ENCODE measurements at places on chromosomes 11 and 22. TPM values are rescaled to one million over a fixed set of nuclear protein-coding genes. Genes with fewer than 3 reads are reported as not detected.

GRCh38 chr11:79201677-79202347, 239.0 kb downstream of the TENM4 start:
- no peak for DNase-seq

GRCh38 chr22:37931893-37932389, 21.5 kb downstream of the C22orf23 start:
- DNase-seq: no peak

GRCh38 chr11:62713343-62713742, 5.9 kb downstream of the GNG3 start:
- no peak for DNase-seq

DNA sequence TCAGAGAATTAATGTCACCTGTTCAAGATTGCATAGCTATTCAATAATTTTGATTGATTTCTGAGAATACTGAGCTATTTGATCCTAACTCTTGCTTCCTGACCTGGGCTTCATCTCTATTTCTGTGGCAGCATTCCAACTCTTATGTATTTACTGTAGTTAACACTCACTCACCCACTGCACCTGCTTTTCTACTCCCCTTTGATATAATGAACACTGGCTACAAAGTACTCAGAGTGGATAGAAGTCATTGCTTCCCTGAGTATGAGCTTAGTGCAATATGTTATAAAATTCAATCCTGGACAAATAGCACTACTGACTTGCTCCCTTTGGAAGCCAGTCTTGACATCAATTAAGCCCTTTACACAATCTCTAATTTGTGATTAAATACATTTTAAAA, 117.2 kb downstream of the APIP start:
- no peak for DNase-seq

DNA sequence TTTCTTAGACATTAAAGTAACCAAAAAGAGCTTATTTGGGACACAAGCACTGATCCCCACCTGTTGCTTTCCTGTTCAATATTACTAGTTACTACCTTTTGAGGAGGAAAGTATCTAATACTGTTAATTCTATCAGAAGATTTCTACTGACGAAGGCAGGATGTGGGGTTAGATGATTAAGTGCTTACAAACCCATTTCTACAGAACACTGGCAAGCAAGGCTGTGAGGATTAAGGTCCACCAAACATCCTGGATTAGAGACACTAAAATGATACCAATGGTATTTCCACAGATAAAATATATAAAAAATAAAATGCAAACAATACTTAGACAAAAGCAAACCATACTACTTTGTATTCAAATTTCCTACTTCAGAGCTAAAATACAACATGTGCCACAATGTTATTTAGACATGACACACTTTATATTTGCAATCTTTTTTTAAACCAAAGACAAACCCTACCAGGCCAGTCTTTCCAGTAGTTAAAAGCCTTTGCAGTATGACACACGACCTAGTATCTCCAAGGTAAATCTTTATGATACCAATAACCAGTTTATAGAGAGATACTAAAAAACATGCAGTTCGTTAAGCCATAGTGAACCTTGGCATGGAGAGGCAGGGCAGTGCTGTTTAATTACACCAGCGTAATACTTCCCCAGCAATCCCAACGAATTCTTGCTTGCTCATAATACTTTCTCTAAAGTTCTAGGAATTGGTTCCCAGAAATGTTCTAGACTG, 71.2 kb upstream of the TP53AIP1 start:
- DNase-seq: no peak

GRCh38 chr11:130413405-130414106, 14.9 kb downstream of the ADAMTS8 start:
- no peak for DNase-seq

DNA sequence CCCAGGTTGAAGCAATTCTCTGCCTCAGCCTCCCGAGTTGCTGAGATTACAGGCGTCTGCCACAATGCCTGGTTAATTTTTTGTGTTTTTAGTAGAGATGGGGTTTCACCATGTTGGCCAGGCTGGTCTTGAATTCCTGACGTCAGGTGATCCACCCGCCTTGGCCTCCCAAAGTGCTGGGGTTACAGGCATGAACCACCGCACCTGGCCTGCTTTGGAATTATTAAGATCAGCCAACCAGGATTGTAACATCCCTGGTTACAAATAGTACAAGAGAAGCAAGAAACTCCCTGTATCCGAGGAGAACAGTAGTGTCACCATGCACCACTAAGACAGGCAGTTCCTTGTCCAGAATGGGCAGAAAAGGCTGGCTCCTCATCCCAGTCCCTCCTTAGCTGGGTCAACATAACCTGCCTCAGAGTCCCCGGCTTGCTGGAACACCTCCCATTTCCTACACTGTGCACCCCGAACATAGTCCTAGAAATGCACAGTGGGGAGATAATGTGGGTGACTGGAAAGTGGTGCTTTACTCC, 77.2 kb upstream of the INCENP start:
- DNase-seq: no peak

DNA sequence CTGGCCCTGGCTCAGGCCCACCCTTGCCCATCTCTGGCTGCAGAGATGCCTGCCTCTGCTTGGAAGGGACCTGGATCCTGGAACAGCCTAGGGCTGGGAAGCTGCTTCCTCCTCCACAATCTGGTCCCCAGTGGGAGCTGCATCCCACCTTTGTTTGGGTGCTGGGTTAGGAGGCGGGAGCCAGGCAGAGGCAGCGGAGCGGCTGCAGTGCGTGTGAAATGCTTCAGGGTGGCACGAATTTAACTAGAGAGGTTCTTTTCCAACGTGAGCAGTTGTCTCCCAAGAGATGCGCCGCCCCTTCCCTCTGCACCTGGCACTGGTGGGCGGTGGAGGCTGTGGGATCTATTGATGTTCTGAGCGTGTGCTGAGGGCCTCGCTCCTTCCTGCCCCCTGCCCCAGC, 31.6 kb downstream of the BRSK2 start:
- DNase-seq: no peak

- peak; percentile 40 for DNase-seq
Measured at GRCh38 chr22:25062386-25063085, 110.0 kb downstream of the KIAA1671 start.

- DNase-seq: no peak
Measured at GRCh38 chr22:46097268-46097900, 52.9 kb upstream of the PPARA start.

- no peak for DNase-seq
Measured at GRCh38 chr11:18522388-18522787, 4.4 kb downstream of the TSG101 start.

DNA sequence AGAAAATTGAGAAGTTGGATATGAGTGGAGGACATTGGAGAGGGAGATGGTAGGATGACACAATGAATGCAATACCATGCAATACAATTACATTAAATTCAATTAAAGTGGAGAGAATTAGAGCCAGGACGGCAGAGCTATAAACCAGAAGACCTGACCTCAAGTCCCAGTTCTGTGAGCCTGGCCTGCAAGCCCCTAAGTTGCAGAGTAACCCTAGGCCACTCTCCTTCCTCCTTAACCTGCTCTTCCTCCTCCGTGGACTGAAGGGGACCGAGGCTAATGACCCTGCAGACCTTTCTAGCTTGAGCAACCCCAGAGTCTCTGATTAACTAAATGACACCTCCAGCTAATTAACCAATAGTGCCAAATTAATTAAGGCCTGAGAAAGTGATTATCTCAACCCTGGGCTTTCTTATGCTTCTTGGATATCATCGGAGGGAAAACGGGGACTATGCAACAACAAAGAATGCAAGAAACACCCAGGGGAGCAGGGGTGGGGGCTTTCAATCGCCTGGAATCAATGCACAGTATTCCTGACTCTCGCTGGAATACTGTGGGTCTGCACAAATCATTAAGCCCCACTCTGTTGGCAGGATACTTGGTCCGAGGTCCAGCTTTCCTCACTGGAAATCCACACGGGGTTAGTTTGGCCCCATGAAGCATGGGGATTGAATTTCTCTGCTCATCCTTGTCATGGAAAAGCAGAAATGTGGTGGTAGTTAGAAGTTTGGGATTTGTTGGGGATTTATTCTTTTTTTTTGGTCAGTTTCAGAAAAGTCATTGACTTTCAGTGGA, 548.3 kb downstream of the MN1 start:
- DNase-seq: no peak

DNA sequence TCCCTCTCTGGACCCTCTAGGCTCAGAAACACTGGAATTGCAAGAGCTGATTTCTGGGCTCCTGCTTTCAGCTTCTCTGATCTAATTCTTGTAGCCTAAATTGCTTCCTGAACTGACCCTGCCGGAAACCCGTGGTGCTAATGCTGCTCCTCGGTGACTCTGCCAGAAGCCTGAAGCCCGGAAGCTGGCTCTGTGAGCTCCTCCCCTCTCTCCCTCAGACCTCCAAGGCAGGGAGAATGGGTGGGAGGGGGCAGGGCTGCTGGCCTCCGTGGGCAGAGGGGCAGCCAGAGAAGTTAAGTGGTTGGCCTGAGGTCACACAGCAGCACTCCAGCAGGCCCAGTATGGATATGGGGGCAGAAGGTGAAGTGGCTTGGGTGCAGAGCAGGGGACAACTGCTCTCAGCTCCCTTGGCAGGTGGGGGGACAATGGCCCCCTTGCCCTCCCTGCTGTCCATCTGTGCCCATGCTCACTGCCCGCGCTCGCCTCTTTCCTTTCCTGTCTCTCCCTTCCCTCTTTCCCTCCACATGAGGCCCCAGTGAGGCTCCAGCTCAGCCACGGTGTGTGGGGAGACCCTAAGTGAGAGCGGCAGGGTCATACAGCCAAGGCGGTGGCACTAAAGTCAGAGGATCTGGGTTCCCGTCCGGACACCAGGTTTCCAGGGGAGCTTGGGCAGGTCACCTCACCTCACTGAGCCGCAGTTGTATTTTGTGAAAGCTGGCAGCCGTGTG, 16.2 kb downstream of the CAPN5 start:
- peak; percentile 79 for DNase-seq

DNA sequence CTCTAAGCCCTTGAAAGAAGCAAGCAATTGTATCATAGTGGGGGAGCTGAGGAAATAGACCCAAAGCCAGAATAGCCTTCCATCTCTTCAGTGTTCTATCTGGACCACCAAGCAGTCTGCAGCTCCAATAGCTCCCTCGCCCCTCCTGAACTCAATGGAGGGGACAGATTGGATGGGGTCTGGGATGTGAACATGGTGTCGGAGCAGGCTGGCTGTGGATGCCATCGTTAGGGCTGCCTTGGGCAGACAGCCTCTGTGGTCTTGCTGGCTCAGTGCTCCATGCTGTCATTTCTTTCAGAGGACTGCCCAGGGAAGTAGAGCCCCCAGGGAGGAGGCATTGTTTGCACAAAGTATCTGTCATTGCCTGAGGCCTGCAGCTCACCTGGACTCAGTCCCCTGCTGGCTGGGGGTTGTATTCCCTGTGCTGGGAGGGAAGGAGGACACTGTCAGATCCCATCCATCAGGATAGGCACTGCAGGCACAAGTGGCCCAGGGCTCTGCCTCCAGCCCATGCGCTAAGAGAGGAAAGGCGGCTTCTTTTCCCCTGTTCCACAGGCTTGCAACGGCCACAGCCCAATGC, 537.7 kb downstream of the BUD13 start:
- no peak for DNase-seq

DNA sequence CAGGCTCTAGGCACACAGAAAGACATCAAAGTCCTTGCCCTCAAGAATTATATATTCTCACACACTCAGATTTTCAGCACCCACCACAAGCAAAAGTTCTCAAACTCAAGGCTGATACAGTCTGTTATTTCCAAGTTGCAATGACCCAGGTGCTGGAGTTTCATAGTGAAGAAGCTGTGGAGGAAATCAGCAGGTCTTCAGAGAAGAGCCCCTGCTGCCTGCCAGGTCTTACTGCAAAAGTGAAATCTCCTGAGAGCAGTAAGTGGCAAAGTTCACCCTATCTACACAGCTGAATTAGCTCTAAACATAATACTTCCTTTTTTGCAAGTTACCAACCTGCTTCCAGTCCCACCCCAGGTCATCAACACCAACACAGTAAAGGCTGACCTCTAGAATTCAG, 64.6 kb downstream of the RPL27A start:
- no peak for DNase-seq

- no peak for DNase-seq
Measured at GRCh38 chr11:120578596-120579154, 67.1 kb downstream of the GRIK4 start.

GRCh38 chr11:129077191-129077590, 114.9 kb downstream of the ARHGAP32 start:
- DNase-seq: no peak

DNA sequence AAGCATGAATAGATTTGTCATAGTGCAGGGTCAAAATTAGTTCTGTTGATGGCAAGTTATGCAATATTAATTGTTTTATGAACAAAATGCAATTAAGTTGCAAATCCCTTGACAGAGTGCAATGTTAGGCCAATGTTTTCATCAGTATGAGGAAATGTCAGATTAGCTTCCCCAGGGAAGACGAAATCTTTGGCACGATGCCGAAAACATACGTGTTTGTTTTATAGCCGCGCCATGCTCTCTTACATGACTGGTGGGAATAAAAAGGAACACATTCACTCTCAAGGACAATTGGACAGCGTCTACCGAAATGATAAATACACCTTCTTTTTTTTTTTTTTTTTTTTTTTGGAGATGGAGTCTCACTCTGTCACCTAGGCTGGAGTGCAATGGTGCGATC, 27.0 kb downstream of the MFNG start:
- no peak for DNase-seq

DNA sequence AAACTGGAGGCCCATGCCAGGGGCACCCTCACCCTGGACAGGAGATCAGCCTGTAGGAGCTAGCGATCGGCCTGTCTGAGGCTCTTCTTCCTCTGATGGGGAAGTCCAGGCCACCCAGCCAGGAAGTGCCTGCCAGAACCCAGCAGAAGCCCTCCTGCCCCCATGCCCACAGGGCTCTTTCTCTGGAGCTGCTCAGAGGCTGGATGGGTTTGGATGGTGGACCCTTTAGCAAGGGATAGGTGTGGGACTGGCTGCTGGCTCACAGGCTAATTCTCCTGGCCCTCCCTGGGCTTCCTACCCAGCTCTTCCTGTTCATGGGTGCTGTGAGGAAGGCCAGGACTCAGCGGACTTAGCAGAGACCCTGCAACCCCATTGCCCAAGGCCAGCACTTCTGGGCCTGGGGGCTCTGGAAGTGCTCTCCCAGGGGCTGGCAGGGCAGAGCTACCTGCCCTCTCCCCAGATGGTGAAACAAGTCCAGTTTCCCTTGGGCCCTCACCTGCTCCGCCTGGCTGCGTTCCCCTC, 7.6 kb downstream of the FXYD2 start:
- no peak for DNase-seq

GRCh38 chr11:119629085-119629484, 99.9 kb downstream of the NECTIN1 start:
- DNase-seq: no peak

Gene OR8D1
- not detected for total RNA-seq

Gene CDHR5
- not detected for total RNA-seq

Gene XKR3
- total RNA-seq: not detected

Gene OR2D2
- total RNA-seq: not detected

Gene AGBL2
- 0.44 TPM for total RNA-seq

Gene CLDN5
- total RNA-seq: 42.1 TPM

Gene FAM83F
- total RNA-seq: 2.4 TPM

Gene VPS37C
- 18.6 TPM for total RNA-seq

Gene MS4A8
- total RNA-seq: not detected

Gene BLID
- total RNA-seq: 0.68 TPM

Gene TMEM45B
- not detected for total RNA-seq

Gene FXYD2
- total RNA-seq: 1.6 TPM

Gene CCDC87
- total RNA-seq: 0.39 TPM

Gene PELI3
- 11.0 TPM for total RNA-seq

Gene MS4A1
- 0.47 TPM for total RNA-seq

Gene SLC22A9
- not detected for total RNA-seq

Gene SLC22A6
- not detected for total RNA-seq
